ENCODE measurements at places on chromosomes 12 and 14. TPM values are rescaled to one million over a fixed set of nuclear protein-coding genes. Genes with fewer than 3 reads are reported as not detected.

Gene IFI27L1
- 15.4 TPM for total RNA-seq

- DNase-seq: no peak
Observed at GRCh38 chr12:123763093-123763492, 992 bp downstream of the DNAH10 start.

Gene SLC17A8
- not detected for total RNA-seq

- no peak for DNase-seq
Observed at GRCh38 chr12:66799551-66799950, 120.7 kb upstream of the GRIP1 start.

- DNase-seq: no peak
Observed at GRCh38 chr14:44412858-44413569, 94.1 kb downstream of the FSCB start.

DNA sequence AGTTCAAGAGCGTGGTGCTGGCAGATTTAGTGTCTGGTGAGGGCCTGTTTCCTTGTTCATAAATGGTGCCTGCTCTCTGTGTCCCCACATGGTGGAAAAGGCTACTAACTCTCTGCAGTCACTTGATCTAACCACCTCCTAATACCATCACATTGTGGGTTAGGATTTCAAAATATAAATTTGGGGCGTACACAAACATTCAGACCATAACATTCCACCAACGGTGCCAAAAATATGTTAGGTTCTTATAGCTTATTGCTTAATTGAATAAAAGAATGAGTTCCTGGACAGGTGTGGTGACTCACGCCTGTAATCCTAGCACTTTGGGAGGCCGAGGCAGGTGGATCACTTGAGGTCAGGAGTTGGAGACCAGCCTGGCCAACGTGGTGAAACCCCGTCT is 3.4 kb upstream of the DYRK2 start:
- DNase-seq: no peak

GRCh38 chr14:69852531-69853321 is 26.5 kb upstream of the SMOC1 start:
- DNase-seq: no peak

Gene RNASE1
- total RNA-seq: 1.1 TPM

GRCh38 chr14:105043641-105044040 is 21.6 kb downstream of the GPR132 start:
- DNase-seq: no peak

GRCh38 chr12:78229591-78230101 is 399.0 kb downstream of the NAV3 start:
- DNase-seq: peak; percentile 38

GRCh38 chr14:99682809-99683618 is 1.1 kb upstream of the CYP46A1 start:
- DNase-seq: peak; percentile 67

Gene SMIM10L1
- total RNA-seq: 9.9 TPM

Gene AEBP2
- 8.6 TPM for total RNA-seq

Gene TBX5
- 0.43 TPM for total RNA-seq

DNA sequence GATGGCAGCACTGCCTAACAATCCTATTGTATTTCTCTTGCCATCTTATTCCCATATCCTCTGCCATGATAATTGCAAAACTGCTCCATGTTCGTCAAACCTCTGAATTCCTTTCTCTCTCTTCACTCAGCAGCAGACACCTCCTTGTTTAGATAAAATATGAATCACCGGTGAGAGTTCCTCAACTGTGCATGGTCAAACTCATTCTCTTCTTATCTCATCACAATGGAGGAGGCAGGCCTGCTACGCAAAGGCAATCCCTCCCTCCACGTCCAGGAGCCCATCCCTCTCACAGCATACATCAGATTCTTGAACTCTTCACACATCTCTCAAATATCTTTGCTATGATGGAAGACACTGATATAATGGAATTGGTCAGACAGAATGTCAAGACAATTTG is 90.1 kb upstream of the DAAM1 start:
- DNase-seq: peak; percentile 87

DNA sequence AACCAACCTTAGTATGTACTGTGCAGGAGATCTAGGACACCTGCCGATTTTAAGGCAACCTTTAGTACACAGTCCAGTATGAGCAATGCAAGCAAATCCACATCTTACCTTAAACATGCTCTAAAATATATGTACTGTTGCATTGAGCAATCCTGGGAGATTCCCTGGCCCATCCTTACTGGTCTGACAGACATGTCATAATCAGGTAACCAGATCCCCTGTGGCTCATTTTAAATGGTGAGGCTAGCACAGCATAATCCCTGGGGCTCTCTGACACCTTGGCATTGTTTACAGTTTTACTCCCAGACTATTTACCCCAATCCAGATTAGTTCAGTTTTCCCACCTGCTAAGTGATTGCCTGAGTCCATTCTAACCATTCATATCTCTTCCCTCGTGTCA is 15.1 kb downstream of the BMAL2 start:
- no peak for DNase-seq

Gene SYCP3
- not detected for total RNA-seq

Gene KLRC1
- not detected for total RNA-seq

- DNase-seq: no peak
Observed at GRCh38 chr14:35386673-35387125, 17.9 kb downstream of the NFKBIA start.

Gene C1S
- total RNA-seq: 3.3 TPM

Gene ACSM4
- total RNA-seq: not detected

Gene RASAL1
- not detected for total RNA-seq

Gene TMEM121
- total RNA-seq: 3.5 TPM

- no peak for DNase-seq
Observed at GRCh38 chr14:32343926-32344430, 14.9 kb downstream of the AKAP6 start.

DNA sequence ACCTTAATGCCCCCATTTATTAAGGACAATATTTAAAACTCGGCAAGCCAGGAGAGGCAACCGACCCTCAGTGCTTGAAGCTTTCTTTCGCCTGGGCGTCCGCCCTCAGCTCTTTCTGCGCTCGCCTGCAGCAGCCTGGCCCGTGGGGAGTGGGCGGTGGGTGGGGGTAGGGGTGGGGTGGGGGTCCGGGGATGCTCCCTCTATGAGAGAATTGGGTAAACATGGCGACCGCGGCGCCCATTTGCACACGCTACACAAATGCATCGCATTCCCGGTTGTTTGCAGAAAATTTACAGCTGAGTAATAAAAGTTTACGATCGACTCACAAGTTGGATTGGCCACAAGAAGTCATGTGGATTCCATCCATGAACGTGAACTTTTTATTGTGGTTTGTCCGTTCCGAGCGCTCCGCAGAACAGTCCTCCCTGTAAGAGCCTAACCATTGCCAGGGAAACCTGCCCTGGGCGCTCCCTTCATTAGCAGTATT is 7.7 kb downstream of the HOXC8 start:
- DNase-seq: peak; percentile 78

GRCh38 chr14:61498303-61498702 is 176.9 kb downstream of the PRKCH start:
- DNase-seq: no peak

DNA sequence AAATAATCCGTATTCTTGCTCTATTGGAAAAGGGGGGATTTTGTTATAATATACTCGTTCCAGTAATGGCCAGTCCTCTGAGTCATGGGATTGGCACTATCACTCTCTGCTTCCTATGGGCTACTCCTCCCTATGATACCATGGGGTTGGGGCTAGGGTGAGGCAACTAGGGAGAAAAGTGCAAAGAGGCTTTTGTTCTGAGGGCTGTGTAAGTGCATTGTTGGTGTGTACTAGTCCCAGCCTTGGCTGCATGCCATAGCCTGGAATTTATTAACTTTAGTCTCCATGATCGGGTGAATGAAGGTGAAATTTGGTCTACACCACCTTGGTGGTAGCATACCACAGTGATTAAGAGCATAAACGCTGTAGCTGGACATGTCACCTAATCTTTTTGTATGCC is 247.6 kb downstream of the RPAP3 start:
- peak; percentile 64 for DNase-seq

Gene KERA
- total RNA-seq: not detected

- DNase-seq: no peak
Observed at GRCh38 chr12:118269806-118270205, 102.9 kb downstream of the TAOK3 start.

Gene TEX22
- 0.20 TPM for total RNA-seq

DNA sequence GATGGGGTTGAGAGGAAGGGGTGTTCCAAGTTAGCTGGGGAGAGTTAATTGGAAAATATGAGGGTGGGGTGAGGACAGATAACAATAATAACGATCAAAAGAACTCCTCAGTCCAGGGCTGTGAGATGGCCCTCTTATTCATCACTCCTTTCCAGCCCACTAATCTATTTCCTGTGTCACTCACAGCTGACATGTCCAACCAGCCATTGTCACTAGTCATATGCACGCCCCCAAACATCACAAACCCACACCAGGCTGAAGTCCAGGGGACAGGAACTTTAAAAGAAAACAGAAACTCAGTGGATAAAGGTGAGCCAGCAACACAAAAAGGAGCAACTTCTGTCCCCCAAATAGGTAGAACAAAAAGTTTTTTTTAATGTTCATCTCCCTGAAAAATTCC is 911 bp downstream of the CALCOCO1 start:
- peak; percentile 36 for DNase-seq

Gene TMPRSS12
- total RNA-seq: not detected

Measured in HT1080 (cell line).